ENCODE measurements at places on chromosomes 2 and 18.

- no peak for DNase-seq
These were observed 6.9 kb upstream of the FLACC1 start for GRCh38 chr2:201363857-201364560.

GRCh38 chr2:54773233-54773632, 49.8 kb downstream of the EML6 start:
- no peak for DNase-seq

DNA sequence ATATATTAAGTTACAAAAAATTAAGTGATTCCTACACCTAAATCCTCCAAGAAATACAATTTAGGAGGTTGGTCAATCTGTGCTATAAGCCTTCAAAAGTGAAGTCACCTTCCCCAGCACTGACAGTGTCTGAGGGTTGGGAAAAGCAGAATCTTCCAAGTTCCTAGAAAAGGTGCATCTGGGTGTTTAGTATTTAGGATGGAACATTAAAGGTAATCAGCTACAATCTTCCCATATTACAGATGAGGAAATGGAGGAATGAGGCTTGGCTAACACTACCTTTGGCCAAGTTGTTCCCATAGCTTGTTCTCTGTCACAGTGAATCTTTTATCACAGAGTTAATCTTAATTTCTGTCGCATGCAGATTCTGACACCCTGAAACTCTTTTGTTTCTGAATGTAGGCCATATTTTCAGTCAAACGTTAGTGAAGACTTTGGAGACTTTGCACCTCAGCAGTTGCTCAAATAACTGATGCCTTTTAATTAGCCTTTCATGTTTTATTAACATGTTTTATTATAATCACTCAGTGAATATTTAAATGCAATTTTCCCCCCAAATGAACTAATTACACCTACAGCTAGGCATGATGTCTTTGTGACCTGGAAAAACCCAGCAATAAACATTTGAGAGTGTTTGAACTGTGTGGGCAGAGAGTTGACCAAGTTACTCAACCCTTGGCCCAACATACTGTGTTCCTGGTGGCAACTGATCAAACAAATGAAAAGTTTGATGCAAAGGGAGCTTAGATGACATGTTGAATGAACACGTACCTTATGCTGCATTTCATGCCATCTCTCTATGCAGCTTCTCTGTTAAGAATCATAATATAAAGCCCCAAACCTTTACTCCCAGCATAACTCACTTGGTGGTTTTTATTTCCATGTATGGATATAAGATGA, 17.6 kb downstream of the FN1 start:
- no peak for DNase-seq

DNA sequence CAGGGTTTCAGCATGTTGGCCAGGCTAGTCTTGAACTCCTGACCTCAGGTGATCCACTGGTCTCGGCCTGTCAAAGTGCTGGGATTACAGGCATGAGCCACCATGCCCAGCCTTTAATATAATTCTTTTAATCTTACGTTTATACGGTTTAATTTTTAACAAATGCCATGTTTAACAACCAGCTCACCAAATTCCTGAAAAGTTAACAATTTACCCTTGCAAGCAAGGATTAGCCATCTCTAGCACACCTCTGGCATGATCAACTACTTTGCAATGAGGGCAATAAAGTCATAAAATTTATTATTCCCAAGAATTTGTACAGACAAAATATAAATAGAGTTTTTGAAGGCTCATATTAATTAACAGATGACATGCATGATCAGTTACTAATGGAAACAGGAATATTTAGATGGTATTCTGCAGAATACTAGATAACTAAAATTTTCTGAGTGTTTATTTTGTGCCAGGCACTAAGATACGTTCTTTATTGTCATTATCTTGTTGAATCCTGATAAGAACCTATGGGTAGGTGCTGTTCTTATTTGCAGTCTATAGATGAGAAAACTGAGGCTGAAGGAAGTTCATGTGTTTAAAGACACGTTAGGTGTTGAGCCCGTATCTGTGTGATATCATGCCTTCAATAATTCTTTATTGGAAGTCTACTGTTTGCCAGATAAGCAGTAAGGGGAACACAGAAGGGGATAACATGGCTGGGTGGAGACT, 190.1 kb downstream of the CDCA7 start:
- no peak for DNase-seq

DNA sequence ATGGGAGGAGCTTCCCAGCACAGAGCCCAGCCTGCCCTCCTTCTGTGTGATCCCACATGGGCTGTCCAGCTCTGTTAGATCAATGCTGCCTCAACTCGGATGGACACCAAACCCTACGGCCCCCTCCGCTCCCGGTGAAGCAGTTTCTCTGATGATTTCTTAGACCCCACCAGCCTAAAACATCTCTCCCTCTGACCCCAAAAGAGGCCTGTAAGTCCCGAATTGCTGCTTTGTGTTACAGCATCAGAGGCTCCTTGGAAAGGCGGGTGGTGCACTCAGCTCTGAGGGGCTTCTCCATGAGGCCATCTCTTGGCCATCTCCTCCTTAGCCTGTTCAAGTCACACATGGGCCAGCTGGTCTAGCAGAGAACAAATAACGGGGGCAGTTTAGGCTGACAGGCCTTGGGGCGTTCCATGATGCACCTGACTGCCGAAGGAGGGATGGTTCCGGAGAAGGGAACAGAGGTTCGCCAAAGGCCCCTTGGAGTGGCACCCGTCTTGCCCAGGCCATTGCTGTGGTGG, 240.7 kb downstream of the SH3RF3 start:
- no peak for DNase-seq

- DNase-seq = peak; percentile 47
These were observed 61.4 kb upstream of the KIF5C start for GRCh38 chr2:148813603-148814065.

- DNase-seq = no peak
These were observed 7.1 kb upstream of the ADD2 start for GRCh38 chr2:70775141-70775540.

DNA sequence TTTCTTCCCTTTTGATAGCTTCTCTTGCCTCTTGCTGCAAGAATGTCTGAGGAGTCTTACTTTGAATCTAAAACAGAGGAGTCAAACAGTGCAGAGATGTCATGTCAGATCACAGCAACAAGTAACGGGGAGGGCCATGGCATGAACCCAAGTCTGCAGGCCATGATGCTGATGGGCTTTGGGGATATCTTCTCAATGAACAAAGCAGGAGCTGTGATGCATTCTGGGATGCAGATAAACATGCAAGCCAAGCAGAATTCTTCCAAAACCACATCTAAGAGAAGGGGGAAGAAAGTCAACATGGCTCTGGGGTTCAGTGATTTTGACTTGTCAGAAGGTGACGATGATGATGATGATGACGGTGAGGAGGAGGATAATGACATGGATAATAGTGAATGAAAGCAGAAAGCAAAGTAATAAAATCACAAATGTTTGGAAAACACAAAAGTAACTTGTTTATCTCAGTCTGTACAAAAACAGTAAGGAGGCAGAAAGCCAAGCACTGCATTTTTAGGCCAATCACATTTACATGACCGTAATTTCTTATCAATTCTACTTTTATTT, 133.5 kb upstream of the CDCA7 start:
- no peak for DNase-seq

- DNase-seq = no peak
These were observed 109.5 kb upstream of the PIK3C3 start for GRCh38 chr18:41845563-41845962.

DNA sequence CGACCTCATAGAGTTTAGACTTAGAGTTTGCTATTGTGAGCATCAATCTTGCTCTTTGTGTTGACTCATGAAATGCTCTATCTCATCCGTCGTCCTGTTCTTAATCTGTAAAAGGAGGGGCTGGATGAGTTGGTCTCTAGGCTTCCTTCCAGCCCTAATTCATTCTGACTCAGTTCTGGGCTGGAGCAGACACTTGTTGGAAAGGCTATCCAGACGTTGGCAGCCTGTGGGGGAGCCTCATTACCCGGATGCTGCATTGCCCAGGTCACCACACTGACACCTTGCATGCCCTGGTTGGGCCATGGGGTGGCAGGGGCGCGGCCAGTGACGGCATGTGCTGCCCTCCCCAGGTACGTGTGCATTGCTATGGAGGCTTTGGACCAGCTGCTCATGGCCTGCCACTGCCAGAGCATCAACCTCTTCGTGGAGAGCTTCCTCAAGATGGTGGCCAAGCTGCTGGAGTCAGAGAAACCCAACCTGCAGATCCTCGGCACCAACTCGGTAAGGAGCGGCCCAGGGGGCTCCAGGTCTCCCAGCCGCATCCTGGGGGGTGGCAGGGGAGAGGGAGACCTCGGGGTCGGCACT, 61.5 kb downstream of the EFR3B start:
- DNase-seq = no peak

GRCh38 chr2:79159653-79160052, at the start of gene REG3A:
Gene REG3A (minus strand): TSS chr2:79159753. CDS start chr2:79159405, 348 bp downstream.
- no peak for DNase-seq

GRCh38 chr2:2057125-2057721, 273.9 kb downstream of the MYT1L start:
- peak; percentile 41 for DNase-seq

GRCh38 chr2:223494942-223495341, 107.2 kb downstream of the SCG2 start:
- no peak for DNase-seq

Data from stimulated activated CD4-positive, alpha-beta T cell treated with anti-CD3 and anti-CD28 coated beads, Interleukin-12 subunit alpha, Interleukin-12 subunit beta, amount 100 ng/mL, for 4 hours (primary cell).